Regular cardiac myocyte (primary cell): ENCODE measurements at places on chromosomes 7 and 10. TPM values are rescaled to one million over a fixed set of nuclear protein-coding genes. Genes with fewer than 3 reads are reported as not detected.

Gene CDNF
- total RNA-seq = 1.1 and 1.2 TPM in 2 replicates

Gene ASAH2
- 0.28 and 1.3 TPM in 2 replicates for total RNA-seq

Gene MMD2
- total RNA-seq = not detected in 2 replicates

Gene TMEM196
- under 0.01 TPM in 1 of 2 replicates, not detected in the other for total RNA-seq

Gene PPP1R17
- total RNA-seq = not detected in 2 replicates

Gene PDIA4
- 558 and 610 TPM in 2 replicates for total RNA-seq

Gene EPO
- total RNA-seq = not detected in 2 replicates

Gene TRIM74
- total RNA-seq = 0.19 TPM in 1 of 2 replicates, not detected in the other

Gene SLC13A1
- total RNA-seq = not detected in 2 replicates

Gene CDK14
- total RNA-seq = 39.7 and 46.8 TPM in 2 replicates

Gene PPP1R9A
- total RNA-seq = 0.56 and 0.77 TPM in 2 replicates

Gene OPN4
- not detected in 2 replicates for total RNA-seq

Gene DNAJC9
- 21.7 and 65.8 TPM in 2 replicates for total RNA-seq

Gene IDE
- 19.2 and 19.9 TPM in 2 replicates for total RNA-seq

Gene MICU1
- 41.4 and 63.1 TPM in 2 replicates for total RNA-seq

Gene AGR2
- total RNA-seq = not detected in 2 replicates

Gene LRIT1
- not detected in 2 replicates for total RNA-seq

Gene EBLN1
- total RNA-seq = not detected in 2 replicates

Gene STEAP4
- total RNA-seq = 0.19 and 0.56 TPM in 2 replicates

Gene LRRD1
- total RNA-seq = under 0.01 TPM in 2 replicates

Gene CUBN
- total RNA-seq = 0.56 and 0.77 TPM in 2 replicates

Gene TMEM26
- 0.19 and 0.28 TPM in 2 replicates for total RNA-seq

Gene HKDC1
- 0.38 and 0.85 TPM in 2 replicates for total RNA-seq

Gene HOXA1
- not detected in 2 replicates for total RNA-seq

Gene GBX1
- not detected in 2 replicates for total RNA-seq

Gene DLD
- total RNA-seq = 45.1 and 72.5 TPM in 2 replicates

Gene MAGI2
- total RNA-seq = 3.3 and 7.9 TPM in 2 replicates

Gene NPY4R
- 0.19 and 0.28 TPM in 2 replicates for total RNA-seq

Gene RELN
- total RNA-seq = 20.0 and 94.7 TPM in 2 replicates

Gene CYP2C19
- not detected in 2 replicates for total RNA-seq

Gene MYO1G
- total RNA-seq = under 0.01 TPM in 2 replicates

Gene TEX36
- total RNA-seq = not detected in 2 replicates

Gene FFAR4
- total RNA-seq = not detected in 2 replicates

Gene VPS41
- 40.8 and 78.6 TPM in 2 replicates for total RNA-seq

Gene NUTM2E
- under 0.01 TPM in 1 of 2 replicates, not detected in the other for total RNA-seq

Gene KLF14
- under 0.01 TPM in 1 of 2 replicates, not detected in the other for total RNA-seq

Gene RADIL
- total RNA-seq = 0.38 and 0.56 TPM in 2 replicates

Gene HOXA4
- not detected in 2 replicates for total RNA-seq

Gene TIAL1
- 23.1 and 27.0 TPM in 2 replicates for total RNA-seq

Gene WNT2
- under 0.01 and 0.19 TPM in 2 replicates for total RNA-seq

Gene PWWP2B
- total RNA-seq = 4.2 and 10.7 TPM in 2 replicates

Gene P4HA1
- total RNA-seq = 411 and 711 TPM in 2 replicates

Gene CNPY1
- not detected in 2 replicates for total RNA-seq

Gene STK17A
- total RNA-seq = 87.4 and 94.4 TPM in 2 replicates

Gene PTN
- 6.8 and 8.2 TPM in 2 replicates for total RNA-seq

Gene ZNF12
- total RNA-seq = 14.6 and 26.8 TPM in 2 replicates
